ENCODE measurements at places on chromosomes 2 and 18.

- DNase-seq = no peak
Observed at GRCh38 chr2:55093381-55093780, 43.1 kb upstream of the RTN4 start.

GRCh38 chr2:202215179-202215578, 23.2 kb downstream of the SUMO1 start:
- no peak for DNase-seq

DNA sequence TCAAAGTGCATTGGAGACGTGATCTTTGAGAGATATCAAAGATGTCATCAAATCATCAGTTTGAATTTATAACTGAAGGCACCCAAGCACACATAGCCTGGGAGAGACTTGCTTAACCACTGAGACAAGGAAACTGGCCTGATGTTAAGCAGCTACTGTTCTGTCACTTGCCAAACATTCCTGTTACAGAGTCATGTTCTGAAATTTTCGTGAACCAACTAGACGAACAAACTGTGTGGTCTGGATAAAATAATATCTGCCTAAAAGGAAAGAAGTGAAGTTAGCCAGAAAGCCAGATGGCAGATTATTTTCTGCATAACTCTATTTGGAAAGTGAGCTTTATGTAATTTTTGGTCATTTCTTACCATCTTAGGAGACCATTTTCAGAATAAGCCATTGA, 51.4 kb downstream of the SPATS2L start:
- peak; percentile 69 for DNase-seq

DNA sequence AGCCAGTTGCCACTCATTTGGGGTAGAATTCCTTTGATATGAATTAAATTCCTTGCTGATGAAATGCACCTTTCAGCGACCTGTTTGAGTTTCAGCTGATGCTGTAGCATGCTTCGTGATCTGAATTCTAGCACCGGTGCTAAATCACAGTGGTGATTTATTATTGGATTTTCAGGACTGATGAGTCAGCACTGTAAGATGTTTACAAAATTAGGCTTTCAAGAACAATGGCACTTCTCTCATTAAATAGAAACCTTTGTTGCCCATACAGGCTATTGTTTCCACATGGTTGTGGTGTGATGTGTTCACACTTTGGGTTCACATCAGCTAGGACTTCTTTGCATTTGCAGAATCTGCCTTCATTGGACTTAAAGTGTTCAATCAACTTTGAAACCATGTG, 687.7 kb downstream of the ARHGAP15 start:
- no peak for DNase-seq

- DNase-seq = peak; percentile 8
Observed at GRCh38 chr18:48992791-48993555, 42.2 kb upstream of the SMAD7 start.
